T-cell (primary cell): ENCODE measurements at places on chromosomes 5 and 9.

DNA sequence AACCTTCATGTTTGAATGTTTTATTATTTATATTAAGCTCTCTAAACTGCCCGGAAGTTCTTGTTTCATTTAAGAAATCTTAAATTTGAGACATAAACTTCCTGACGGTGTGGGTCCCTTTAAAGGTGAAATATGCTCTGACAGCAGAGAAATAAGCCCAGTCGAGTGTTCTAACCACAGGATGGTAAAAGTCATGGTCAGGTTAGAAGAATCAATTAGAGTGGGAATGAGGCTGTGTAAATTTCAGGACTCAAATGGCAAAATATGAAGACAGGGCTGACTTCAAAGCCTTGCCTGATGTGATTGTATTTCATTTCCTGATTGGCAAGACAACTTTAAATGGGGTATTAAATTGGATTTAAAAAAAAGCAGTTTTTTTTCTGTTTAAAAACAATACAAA lies 432.9 kb upstream of the BRINP1 start:
- no peak for DNase-seq

DNA sequence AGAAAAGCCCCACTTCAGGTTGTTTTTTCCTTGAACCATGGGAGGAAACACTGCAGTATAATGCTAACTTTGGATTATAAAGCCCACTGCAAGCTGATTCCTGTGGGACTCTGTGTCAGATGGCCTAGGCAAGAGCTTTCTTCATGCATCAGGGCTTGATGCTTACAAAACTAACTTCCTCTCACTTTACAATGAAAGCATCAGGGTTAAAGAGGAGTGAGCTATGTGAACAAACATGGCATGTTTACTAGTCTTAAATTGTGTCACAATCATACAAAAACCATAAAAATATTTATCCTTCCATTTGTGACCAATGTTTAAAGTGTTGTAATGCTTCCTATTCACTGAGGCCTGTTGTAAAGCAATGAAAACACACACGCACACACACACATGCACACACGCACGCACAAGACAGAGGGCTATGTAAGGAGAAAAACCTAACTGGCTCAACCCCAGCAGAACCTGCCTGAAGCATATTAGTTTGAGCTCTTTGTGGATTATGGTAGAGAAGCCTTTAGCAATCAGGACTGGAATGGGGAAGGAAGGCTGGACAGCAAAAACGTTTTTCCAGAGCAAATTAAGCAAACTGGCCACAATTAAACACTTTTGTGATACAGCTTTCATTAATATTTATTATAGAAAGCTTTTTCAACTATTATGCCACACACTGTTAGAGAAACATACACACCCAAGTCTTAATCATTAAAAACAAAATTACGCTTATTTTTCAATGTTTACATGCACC lies 122.2 kb downstream of the AUH start:
- no peak for DNase-seq

- DNase-seq, result no peak
These were observed 21.1 kb downstream of the FAF2 start for GRCh38 chr5:176469296-176469695.

- no peak for DNase-seq
These were observed 142.1 kb upstream of the DHFR start for GRCh38 chr5:80796846-80797245.

DNA sequence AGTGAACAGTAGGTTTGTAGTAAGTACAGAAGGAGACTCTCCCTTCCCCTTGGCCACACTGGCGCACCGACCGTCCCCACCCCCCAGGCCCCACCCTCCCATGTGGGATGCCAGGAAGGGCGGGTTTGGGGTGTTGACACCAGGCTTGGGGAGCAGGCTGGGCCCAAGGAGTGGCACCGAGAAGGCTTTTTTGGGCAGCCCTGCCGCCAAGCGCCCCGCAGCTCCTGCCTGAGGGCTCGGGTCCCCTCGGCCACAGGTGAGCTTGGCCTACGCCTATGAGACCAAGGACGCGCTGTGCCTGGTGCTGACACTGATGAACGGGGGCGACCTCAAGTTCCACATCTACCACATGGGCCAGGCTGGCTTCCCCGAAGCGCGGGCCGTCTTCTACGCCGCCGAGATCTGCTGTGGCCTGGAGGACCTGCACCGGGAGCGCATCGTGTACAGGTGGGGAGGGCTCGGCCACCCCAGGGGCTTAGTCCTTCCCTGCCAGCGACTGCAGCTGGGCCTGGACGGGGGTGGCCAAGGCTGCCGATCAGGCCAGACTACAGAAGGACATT lies 7.3 kb downstream of the GRK6 start:
- DNase-seq, result no peak

GRCh38 chr5:75020016-75020656 lies 32.2 kb downstream of the GCNT4 start:
- DNase-seq, result no peak

DNA sequence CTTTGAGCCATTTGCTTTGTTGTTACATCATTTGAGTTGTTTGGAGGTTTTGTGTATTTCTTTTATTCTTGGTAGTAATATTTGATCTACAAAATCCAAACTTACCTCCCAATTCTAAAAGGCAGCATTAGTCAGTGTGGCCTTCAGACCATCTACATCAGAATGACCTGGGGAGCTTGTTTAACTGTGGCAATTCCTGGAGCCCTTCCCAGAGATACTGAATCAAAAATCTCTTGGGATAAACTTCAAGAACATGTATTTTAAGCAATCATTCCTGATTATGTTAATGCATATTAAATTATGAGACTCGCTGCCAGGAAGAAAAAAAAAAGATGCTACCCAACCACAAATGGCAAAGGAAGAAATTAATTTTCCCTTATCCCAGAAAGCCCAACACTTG lies 268.9 kb upstream of the PDE4D start:
- no peak for DNase-seq

GRCh38 chr9:101787891-101788290 lies 49.4 kb upstream of the GRIN3A start:
- no peak for DNase-seq

GRCh38 chr5:5752844-5753243 lies 330.4 kb downstream of the ICE1 start:
- no peak for DNase-seq

DNA sequence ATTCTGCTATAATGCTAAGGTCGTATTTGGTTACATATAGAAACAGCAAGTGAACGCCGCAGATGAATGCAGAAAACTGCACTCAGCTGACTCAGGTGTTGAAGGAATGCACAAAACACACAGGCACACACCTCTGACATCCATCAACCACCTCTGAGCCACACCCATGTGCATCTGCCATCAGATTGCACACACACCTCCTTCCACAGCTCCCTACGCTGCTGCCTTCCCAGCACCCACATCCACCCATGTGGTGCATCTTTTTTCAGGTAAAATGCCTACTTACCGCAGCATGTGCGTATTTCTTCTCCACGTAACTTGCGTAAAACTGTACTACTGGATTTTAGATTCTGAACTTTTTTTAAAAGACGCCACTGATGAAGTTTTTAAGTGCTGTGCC lies 7.1 kb downstream of the STK10 start:
- peak; percentile 50 for DNase-seq

GRCh38 chr9:89309608-89310474 lies 1.2 kb upstream of the CKS2 start:
- no peak for DNase-seq

- no peak for DNase-seq
These were observed 206.0 kb upstream of the TLX3 start for GRCh38 chr5:171102877-171103610.

DNA sequence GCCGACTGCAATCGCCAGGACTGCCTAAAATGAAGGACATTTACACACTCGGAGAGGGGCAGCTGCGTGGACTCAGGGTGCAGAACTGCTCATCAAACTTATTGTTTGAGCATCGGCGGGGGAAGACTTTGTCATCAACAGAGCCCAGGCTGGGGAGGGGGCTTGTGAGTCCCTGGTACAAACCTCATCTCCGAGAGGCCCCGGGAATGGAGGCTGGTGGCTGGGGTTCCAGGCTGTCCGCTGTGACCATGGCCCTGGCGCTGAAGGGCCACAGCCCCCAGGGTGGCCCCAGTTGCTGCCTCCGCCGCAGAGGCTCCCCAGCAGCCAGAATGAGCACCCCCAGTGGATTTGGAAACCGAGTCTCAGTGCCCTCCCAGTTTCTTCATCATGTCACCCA lies 46.1 kb upstream of the RNU6ATAC start:
- DNase-seq, result no peak

DNA sequence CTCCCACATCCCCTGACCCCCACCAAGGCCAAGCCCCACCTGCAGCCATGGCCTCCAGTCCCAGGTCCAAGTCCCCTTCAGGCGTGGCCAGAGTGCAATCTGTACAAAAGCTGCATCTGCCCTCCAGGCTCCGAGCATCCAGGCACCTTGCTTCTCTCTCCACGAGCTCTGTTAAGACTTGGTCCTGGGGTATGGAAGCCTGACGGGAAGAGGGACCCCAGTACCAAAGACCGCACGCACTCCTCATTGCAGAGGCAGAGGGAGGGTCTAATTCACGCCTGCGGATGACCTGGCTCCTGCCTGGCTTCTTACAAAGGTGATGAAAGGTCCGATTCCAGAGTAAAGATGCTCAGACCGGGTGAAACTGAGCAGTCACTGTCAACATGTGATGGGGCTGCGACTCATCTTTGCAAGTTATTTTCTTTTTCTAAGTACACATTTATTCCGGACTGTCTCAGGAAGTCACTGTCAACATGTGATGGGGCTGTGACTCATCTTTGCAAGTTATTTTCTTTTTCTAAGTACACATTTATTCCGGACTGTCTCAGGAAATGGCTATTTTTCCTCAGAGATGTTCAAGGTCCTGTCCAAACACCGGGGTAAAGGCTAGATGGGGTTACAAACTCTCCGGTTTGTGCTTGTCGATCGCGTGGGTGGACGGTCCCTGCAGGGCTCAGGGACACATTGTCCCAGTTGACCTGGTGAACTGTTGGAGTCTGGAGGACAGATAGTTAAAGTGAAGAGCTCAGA lies 252.0 kb upstream of the IRX4 start:
- DNase-seq, result no peak

GRCh38 chr9:4678679-4679267 lies 596 bp upstream of the CDC37L1 start:
- no peak for DNase-seq

- DNase-seq, result no peak
These were observed 34.2 kb downstream of the SUSD1 start for GRCh38 chr9:112140936-112141335.

GRCh38 chr5:169347786-169348185 lies 46.8 kb upstream of the SLIT3 start:
- DNase-seq, result no peak

DNA sequence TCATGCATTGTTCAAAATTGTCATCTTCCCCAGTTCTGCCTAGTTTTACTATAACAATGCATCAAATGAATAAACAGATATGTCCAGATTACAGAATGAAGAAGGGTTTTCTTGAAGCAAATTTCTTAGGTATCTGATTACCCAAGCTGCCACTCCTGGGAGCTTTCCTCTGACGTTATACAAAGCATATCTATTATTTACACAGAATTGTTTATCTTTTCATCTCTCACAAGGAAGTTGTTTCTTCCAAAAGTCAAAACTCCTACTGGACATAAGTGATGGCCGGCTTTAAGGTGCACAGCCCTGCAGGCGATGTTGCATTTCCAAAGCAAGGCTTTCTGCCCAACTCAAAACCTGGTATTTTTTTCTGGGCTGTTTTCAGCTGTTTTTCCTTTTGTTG lies 73.4 kb upstream of the ANKH start:
- DNase-seq, result no peak

DNA sequence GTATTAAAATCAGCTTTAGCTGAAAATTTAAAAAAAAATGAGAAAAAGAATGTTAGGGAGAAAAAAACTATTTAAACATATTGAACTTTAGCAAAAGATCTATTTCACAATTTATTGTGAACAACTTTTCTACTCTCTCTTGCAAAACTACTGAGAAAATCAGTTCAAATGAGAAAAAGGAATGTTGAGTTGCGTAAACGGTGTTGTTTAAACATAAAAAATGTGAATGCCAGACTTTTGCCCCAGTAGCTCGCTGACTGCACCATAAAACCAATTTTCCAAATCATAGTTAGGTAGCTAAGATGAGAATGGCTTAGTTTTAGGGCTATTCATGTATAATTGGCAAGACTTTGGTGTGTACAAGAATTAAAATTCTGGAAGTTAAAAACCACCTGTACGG lies 13.4 kb upstream of the RAD23B start:
- no peak for DNase-seq

DNA sequence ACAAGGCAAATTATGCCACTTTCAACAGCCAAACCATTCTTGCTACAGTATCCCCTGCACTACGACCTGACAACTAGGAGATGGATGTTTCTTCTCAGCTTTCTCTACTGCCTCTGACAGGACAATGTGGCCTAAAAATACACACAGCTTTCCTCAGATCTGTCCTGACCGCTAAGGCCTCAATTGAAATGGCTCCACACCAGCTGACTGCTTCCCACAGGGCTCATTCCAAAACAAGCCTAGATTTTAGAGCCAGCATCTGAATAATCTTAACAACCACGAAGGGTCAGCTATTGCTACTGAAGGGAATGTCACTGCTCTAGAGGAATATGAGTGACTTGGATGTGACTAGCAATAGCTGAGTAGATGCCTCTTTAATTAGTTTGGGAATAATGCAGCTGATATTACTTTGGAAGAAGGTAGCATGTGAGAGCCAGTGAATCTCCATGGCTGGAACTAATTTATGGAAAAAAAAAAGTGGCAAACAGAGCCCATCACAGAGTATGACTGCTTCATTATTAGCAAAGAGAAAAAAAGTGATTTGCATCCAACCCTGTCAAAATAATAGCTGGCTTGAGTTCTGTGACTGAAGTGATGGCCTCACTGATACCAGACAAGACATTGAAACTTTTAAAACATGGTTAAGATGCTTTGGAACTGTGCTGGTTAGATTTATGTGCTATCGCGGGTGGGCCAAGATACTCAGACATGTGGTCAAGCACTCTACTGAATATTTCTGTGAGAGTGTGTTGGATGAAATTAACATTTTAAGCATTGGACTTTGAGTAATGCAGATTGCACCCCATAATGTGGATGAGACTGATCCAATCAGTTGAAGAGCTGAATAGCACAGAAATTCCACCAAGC lies 450.2 kb downstream of the NR2F1-AS1 start:
- DNase-seq, result no peak
